Substantia nigra (tissue), 51 donors: ENCODE measurements at places on chromosomes 1 and 21.

- DNase-seq, result no peak
These were observed at the start of gene LDLRAD1 for GRCh38 chr1:54017979-54018378. LDLRAD1 (minus strand) TSS chr1:54018186; CDS start chr1:54018112, 74 bp downstream.

DNA sequence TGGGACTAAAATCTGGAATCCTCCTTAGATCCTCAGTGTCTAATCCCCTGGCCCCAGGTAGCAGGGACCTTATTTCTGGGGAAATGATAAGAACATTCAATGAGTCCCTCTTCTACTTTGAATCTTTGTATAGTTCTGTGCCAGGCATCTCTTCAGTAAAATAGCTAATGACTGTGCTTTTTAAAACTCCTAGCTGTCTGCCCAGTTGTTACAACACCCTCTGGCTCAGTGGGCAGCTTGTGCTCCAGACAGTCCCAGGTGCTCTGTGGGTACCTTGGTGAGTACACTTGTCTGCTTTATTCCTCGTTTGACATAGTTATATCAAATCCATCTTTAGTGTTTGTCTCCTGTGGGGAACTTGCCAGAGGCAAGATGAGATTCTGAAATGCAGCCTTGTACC lies 18.0 kb downstream of the TGFB2 start:
- DNase-seq, result no peak

DNA sequence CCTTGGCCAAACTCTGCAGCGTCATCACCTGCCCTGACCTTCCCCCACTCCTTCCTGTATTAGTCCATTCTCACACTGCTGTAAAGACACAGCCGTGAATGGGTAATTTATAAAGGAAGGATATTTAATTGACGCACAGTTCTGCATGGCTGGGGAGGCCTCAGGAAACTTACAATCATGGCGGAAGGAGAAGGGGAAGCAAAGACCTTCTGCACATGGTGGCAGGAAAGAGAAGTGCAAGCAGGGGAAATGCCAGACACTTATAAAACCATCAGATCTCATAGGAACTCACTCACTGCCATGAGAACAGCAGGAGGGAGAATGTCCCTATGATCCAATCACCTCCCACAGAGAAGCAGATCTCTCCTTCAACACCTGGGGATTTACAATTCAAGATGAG lies 408.5 kb downstream of the PTPRU start:
- DNase-seq, result no peak

DNA sequence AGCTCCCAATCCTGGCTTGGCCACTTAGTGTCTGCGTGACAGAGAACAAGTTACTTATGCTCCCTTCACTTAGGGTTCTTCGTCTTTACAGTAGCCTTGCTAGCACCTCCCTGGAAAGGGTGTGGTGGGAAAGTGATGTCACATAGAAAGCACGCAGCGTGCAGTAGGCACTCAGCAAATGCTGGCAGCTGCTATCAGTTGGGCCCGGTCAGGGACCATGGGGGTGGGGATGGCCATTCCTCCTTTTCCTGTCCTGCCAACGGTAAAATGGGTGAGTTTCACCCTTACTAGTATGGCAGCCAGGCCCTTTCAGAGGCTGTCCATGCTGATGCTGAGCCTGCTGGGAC lies 6.2 kb upstream of the KCNA10 start:
- no peak for DNase-seq

- DNase-seq, result no peak
These were observed 31.1 kb downstream of the NHLH2 start for GRCh38 chr1:115809847-115810246.

DNA sequence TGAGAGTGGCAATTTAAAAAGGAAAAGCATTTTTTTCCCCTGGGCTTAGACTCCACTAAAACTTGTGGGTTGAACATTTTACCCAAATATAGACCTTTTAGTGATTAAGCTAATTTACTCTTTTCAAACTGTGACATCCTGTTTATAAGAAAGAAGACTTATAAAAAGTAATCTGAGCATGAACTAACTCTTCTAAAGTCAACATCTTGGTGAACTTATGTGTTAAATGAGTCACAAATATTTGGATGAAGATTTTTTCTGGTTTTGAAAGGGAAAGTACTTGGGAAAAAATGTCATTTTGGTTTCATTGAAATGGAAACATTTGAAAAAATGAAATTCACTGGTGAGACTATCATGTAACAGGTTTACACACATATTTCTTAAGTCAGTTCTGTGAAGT lies 109.8 kb downstream of the KCNK2 start:
- DNase-seq, result no peak

DNA sequence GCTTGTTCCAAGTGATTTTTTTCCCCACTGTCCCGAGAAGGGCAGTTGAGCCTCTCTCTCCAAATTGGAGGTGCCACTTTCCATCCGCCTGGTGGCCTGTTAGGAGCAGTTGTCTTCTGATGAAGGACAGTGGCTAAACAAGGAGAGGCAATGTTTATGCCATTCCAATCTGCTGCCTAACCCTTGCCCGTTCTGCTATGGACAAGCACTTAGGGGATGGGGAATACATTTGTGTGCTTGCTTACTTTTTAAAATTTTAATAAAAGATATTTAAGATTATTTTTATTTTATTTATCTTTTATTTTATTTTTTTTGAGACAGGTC lies 12.0 kb downstream of the COQ8A start:
- no peak for DNase-seq

GRCh38 chr1:6979003-6979613 lies 193.9 kb downstream of the CAMTA1 start:
- no peak for DNase-seq

GRCh38 chr1:205812271-205812877 lies 624 bp downstream of the SLC41A1 start:
- peak; percentile 55 for DNase-seq

DNA sequence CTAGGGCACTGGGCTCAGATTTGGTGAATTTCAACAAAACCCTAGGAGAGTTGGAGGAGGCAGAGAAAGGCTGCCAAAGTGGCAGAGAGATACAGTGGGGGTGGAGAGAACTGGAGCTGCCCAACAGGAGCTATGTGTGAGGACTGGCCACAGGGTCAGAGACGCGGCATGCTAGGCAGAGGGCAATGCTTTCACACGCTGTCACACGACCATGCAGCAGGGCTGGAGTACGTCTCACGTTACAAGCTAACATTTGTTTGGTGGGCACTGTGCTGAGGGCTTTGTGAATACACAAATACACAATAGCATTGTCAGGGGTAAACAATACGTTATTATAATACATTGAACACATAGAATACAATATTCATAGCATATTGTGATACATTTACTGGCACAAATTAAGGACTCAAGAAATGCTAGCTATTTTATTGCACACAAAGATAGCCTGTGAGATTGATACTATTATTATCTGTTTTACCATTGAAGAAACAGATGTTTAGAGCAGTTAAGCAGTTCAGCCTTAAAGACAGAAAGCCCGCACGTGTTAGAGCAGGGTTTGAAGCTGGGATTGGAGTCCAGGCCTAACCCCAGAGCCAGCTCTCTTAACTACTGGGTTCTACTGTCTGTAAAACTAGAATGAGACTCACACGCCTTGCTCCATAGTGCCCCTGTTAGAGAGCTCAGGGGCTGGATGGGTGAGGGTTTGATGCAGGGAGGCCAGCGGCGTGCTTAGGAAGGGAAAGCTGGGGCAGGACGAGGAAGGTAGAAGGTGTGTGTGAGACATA lies 4.5 kb downstream of the RAB7B start:
- DNase-seq, result peak; percentile 41

DNA sequence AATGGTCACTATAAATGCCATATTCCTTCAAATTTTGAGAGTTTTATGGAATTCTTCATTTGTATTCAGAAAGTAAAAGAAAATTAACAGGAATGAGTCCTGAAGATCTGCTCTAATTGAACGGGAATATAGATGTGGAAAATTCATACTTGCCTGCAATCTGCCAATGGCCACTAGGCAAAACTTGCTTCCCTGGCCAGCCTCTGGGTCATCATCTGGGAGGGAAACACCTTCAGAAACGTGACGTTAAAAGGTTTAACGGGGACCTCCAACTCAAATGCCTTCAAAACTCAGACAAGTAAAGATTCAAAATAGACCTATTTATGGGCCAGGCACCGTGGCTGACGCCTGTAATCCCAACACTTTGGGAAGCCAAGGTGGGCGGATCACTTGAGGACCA lies 21.7 kb upstream of the CTSK start:
- DNase-seq, result no peak

- DNase-seq, result no peak
These were observed 11.3 kb downstream of the LY9 start for GRCh38 chr1:160807247-160807646.

GRCh38 chr1:22673486-22674409 lies 20.7 kb downstream of the C1QB start:
- DNase-seq, result peak; percentile 11

DNA sequence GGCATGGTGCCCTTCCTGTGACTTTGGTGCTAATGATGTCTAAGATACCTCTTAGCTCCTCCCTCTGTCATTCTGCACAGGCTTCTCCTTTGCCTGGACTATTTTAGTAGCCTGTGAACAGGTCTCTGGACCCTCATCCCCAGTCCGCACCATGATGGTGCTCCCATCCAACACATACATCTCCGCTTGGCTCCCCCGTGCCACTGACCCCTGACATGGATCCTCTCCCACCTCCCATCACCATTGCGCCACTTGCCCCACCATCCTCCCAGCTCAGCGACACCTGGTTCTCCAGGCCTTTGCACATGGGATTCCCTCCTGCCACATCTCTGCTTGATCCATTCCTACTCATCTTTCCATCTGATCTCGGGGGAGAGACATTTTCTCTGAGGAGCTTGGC lies 33.9 kb downstream of the RUNX3 start:
- no peak for DNase-seq

GRCh38 chr1:107548276-107548675 lies 407.4 kb downstream of the NTNG1 start:
- no peak for DNase-seq

- DNase-seq, result no peak
These were observed 270.5 kb downstream of the BRINP2 start for GRCh38 chr1:177441281-177441680.

DNA sequence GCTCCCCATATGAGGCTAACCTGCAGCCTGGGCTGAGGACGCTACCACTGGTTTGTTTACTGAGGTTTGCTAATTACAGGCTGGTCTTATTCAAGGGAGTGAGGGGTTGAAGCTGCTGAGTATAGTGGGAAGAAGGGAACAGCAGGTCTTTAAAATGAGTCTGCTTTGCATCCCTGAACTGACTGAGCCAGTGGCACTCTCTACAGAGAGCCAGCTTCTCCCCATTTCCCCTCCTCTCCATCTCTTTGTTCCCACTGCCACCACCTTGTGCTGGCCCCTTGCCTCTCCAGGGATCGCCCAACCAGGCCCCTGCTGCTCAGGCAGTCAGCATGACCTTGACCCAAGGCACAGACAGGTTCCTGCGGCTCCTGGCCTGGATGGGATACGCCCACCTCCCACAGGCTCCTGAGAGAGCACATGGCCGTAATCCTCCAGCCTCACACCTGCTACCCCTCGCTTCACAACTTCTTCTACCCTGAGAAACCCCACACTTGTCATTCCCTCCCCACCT lies 45.0 kb downstream of the IER5 start:
- DNase-seq, result no peak

DNA sequence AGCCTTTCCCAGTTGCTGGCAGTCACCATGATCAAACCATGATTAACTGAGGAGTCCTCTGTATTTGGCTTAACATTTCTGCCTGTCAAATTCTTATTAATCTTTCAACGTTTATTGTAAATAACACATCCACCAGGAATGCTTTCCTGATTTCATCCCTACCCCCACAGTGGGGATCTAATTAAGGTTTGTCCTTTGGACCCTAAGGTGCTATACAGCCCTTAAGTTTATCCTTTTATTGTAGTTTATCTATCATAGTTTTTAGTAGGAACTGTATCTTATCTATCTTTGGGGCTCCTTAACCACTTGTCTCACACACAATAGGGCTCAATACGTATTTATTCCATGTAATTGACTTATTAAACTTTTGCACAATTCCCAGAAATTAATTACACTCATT lies 61.0 kb downstream of the SPATA46 start:
- DNase-seq, result no peak

- DNase-seq, result no peak
These were observed 107.7 kb downstream of the POU2F1 start for GRCh38 chr1:167328306-167328815.

DNA sequence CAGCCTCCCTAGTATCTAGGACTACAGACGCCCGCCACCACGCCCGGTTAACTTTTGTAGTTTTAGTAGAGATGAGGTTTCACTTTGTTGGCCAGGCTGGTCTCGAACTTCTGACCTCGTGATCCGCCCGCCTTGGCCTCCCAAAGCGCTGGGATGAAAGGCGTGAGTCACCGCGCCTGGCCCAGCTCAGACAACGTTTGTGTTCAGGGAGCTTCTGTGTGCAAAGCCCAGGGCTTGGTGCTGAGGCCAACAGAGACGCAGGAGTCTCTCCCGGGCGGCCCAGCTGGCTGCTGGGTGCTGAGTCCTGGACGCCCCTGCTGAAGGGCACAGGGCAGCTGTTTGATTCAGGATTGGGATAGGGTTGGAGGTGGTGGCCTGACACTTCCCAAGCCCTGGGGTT lies 3.0 kb downstream of the PRKCZ start:
- DNase-seq, result no peak

DNA sequence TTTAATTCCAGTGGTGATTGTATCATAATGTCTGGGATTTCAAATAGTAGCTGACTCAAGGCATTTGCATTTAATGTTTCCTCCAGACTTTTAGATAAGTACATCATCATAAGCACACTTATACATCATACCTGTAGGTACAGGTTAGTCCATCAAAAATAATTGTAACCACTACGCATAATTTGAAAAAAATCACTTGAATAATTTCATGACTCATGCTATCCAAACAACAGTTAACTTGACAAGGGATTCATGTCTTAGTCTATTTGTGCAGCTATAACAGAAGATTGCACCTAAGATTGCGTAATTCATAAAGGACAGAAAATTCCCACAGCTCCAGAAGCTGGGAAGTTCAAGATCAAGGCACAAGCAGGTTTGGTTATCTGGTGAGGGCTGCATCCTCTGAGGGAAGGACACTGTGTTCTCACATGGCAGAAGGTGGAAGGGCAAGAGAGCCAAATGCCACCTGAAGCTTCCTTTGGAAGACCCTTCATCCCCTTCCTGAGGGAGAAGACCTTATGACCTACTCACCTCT lies 801.7 kb upstream of the BRINP3 start:
- DNase-seq, result no peak

DNA sequence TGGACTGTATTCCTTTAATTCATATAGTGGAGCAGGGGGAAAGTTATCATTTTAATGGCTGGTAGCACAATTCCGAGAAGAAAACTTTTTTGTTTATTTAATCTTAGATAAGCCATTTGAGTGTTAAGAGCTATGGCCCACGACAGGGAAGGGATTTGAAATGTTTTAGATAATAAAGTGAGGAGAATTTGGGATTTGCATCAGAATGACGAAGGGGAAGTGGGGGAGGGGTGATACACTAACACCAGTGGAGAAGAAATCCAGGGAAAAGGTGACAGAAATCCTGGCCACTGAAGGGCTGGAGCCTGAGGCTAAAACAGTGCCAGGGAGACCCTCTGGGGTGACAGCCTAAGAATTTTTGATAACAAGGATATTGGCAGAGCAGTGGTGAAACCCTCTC lies 21.0 kb downstream of the LEPR start:
- DNase-seq, result no peak

DNA sequence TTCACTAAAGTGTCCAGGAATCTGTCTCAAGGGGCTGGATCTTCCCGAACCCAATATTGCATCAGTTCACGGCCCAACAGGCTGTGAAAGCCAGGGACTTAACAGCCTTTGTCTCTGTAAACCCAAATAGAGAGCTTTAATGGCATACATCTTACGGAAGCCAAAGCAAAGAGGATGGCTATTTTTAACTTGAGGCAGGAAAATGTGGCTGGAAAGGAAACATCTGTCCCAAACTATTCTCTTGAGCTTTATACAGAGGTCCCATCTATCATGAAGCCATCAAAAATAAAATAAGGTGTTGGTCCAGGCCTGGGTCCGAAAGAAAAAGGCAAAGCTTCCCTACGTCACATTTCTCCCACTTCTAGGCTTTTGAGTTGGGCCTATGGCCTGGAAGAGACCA lies 7.7 kb upstream of the CD34 start:
- no peak for DNase-seq
